ENCODE measurements at places on chromosomes 2 and 18. TPM values are rescaled to one million over a fixed set of nuclear protein-coding genes. Genes with fewer than 3 reads are reported as not detected.

Gene RIT2
- total RNA-seq = not detected

Gene KIF3C
- not detected for total RNA-seq

GRCh38 chr2:43453179-43454170 is 142.4 kb downstream of the THADA start:
- DNase-seq = peak; percentile 54
- H3K27ac ChIP-seq = no peak overlapping the region
- H3K27me3 ChIP-seq = no peaks in the 10 kb centered on the region
- H3K4me3 ChIP-seq = no peak overlapping the region
- H3K4me1 ChIP-seq = peaks cover 46% of the 10 kb centered on the region
- H3K36me3 ChIP-seq = peaks cover 3% of the 10 kb centered on the region

GRCh38 chr18:1037776-1038175 is 133.1 kb downstream of the ADCYAP1 start:
- DNase-seq = no peak
- no peaks in the 10 kb centered on the region for H3K4me1 ChIP-seq

GRCh38 chr2:111678651-111679050 is 205.3 kb downstream of the ANAPC1 start:
- no peak for DNase-seq
- no peaks in the 10 kb centered on the region for H3K27me3 ChIP-seq
- H3K4me3 ChIP-seq = no peak overlapping the region
- H3K36me3 ChIP-seq = no peaks in the 10 kb centered on the region

- H3K27me3 ChIP-seq = no peaks in the 10 kb centered on the region
- H3K36me3 ChIP-seq = peaks cover 17% of the 10 kb centered on the region
- no peak overlapping the region for H3K27ac ChIP-seq
- peaks cover 10% of the 10 kb centered on the region for H3K4me1 ChIP-seq
- no peak overlapping the region for H3K4me3 ChIP-seq
Measured at GRCh38 chr2:168758970-168759820, 43.2 kb upstream of the NOSTRIN start.

DNA sequence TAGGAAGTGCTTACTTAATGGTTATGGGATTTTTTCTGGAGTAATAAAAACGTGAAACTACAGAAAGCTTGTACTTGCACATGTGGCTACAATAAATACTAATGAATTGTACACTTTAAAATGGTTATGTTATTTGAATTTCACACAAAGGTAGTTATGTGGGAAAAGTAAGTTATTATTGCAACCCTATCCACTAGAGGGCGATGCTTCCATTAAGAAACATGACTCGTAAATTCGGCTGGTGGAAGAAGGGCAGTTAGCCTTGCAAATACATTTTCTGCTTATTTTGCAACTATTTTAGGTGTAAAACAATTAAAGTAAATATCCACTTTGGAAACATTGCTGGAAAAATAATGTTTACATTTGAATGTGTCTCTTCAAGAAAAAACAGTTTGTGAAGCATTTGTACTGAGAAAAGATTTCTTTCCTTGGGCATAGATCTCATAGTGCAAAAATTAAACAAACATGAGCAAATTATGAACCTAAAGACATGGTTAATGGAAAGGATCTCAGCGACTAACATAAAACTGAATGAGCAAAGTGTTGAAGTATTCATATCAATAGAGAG is 68.1 kb upstream of the CSRNP3 start:
- H3K4me1 ChIP-seq = no peaks in the 10 kb centered on the region
- no peak overlapping the region for H3K27ac ChIP-seq
- H3K36me3 ChIP-seq = no peaks in the 10 kb centered on the region
- no peaks in the 10 kb centered on the region for H3K27me3 ChIP-seq
- H3K4me3 ChIP-seq = no peak overlapping the region
- peak; percentile 89 for DNase-seq

Data from stomach (tissue), 19 donors.